ENCODE measurements at places on chromosomes 3 and 15.

DNA sequence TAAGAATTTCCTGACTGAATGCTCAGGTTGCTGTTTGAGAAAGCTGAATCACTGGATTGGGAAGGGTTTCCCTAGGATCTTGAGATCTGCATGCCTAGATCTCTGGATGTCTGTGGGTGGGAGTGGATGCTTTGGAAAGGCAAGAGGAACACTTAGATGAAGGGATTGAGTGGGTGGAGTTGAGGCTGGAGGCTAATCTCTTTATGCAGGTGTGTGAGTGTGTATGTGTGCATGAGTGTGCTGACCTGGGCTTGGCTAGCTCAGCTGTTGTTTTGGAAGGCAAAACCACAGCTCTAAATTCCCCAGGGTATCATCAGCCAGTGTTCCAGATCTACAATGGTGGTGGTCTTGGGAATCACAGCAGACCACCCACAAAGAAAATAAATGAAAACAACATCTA is 60.5 kb downstream of the CLDN1 start:
- DNase-seq, result peak; percentile 3

DNA sequence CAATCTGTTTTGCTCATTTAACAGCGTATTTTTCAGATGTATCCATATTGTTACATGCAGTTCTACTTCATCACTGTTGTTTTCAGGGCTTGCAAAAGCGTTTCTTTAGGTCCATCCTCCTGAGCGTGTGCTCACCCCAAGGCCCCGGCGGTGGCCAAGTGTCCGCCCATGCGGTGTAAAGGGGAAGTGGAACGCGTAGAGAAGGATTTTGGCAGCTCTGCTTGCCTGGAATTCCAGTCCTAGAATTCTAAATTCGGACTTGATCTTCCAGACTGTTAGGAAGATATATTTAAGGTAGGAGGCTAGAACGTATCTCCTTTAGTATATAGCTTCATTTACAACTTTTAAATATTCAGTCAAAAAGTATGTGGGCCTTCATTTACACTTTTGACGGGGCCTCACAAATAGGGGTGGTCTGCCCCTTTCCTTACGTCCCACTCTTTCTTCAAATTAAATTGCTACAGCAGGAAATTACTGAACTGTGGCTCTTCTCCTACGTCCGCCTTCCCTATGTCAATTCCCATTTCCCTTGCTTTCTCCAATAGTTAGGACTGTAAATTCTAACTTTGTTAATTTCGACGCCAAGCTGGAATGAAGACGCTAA is 609 bp upstream of the TBC1D23 start:
- peak; percentile 52 for DNase-seq

GRCh38 chr3:30042916-30043555 is 563.4 kb upstream of the TGFBR2 start:
- DNase-seq, result no peak

DNA sequence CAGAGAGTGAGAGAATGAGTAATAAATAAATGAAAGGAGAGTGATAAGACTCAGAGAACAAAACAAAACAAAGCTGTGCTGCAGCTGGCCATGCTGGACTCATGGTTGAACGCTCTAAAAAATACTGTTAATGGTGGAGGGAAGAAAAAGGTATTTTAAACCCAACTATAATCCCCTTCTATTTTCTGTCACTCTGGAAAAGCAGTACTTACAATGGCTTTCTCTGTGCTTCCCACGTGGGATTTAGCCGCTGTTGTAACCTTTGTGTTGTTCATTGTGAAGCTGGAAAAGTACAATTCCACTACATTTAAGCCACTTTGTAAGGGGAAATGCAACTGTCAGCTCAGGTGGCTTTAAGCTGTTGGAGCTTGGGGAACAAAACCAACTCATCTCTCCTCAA is 917.7 kb downstream of the IGSF11 start:
- no peak for DNase-seq

DNA sequence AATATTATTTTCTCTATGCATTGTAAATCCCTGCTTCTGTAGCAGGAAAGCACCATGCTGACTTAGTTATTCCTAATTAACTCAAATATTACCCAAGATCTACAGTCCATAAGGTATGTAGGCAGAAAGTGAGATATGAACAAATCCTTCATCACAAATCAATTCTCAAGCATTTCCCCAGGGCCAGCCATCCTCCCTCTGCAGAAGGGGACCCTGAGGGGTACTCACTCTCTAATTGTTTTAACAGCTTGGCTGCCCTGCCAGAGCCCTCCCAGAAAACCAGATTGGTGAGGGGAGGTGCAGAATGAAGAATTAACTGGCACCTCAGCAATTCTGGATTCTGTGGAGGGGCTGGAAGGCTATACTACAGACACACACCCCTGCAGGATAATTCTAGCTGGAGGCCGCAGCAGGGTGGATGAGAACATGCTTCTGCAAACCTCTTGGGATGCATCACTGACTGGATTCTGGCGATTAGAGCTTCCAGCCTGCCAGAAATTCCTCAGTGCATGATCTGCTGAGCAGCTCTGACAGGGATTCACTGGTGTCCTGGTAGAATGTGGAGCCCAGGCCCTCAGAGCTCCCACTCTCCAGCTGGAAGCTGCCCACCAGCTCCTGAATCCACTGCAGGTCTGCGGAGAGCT is 88.6 kb upstream of the HERC1 start:
- no peak for DNase-seq

DNA sequence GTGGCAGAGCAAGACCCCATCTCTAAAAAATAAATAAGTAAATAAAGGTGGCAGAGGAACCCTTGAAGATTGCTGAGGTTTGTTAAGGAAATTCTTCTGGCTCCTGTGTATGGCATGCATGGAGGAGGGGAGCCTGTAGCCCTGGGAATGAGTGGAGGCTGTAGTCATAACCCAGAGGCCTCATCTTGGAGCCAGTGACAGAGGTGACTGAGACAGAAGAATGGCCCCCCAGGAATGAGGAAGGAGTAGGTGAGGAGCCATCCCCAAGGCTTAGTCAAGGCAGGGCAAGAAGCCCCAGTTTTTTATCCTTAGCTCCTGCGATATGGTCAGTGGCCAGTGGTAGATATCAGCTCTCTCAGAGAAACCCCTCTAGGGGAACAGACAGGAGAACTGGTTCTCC is 46.5 kb downstream of the BSN start:
- no peak for DNase-seq

DNA sequence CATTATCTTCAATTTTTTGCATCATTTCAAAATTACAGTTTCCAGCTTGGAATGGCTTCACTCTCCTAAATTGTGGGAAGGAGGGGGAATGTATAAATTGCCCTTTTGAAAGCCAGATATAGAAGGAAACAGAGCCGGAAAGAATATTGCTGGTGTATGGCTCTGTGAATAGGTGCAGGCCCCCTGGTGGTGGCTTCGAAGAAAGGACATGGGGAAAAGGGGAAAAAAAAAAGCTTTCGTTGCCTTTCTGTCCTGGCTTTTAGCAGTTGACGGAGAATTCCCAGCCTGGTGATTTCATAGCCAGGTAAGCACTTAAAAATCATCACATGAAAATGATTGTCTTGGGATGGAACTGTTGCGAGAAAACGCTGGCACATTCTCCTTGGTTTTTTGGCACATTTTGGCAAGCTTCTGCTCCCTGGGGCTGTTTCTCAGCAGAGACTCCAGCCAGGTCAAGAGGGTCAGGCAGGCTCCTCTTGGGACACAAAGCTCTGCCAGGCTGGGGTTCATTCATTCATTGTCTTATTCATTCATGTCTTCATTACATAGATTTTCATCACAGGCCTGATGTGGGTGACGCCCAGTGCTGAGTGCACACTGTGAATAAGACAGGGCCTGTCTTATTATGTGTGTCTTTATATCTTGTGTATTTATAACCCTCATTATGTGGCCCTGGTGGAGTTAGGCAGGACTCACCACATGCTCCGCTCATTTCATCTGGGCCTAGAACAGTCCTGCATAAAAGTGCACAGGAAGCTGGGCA is 300.0 kb upstream of the TPM1 start:
- DNase-seq, result peak; percentile 78

DNA sequence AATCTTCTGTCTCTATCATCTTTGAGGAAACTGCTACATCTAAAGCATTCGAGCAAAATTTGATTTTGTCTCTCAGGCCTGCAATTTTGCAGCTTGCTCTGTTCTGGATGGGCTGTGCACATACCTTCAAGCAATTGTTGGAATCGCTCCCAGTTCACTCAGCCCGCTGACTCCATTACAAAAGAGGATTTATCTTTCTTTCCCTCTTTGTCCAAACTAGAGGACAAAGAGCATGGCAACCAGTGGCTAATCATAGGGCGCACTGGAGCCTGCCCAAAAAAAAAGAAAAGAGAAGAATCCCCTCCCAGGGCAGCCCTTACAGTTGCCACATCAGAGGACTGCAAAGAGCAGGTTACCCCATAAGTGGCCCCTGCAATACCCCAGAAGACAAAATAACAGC is 49.0 kb upstream of the DUT start:
- DNase-seq, result no peak

- no peak for DNase-seq
These were observed 43.9 kb downstream of the SEMA3G start for GRCh38 chr3:52401021-52401420.

Data from erythroblast (primary cell).